SJCRH30 (cell line): ENCODE measurements at places on chromosomes 5 and 9. TPM values are rescaled to one million over a fixed set of nuclear protein-coding genes. Genes with fewer than 3 reads are reported as not detected.

- peak; percentile 59 for DNase-seq
These were observed 101.6 kb upstream of the SSBP2 start for GRCh38 chr5:81852291-81853029.

Gene SLC6A19
- total RNA-seq, result not detected in 2 replicates

DNA sequence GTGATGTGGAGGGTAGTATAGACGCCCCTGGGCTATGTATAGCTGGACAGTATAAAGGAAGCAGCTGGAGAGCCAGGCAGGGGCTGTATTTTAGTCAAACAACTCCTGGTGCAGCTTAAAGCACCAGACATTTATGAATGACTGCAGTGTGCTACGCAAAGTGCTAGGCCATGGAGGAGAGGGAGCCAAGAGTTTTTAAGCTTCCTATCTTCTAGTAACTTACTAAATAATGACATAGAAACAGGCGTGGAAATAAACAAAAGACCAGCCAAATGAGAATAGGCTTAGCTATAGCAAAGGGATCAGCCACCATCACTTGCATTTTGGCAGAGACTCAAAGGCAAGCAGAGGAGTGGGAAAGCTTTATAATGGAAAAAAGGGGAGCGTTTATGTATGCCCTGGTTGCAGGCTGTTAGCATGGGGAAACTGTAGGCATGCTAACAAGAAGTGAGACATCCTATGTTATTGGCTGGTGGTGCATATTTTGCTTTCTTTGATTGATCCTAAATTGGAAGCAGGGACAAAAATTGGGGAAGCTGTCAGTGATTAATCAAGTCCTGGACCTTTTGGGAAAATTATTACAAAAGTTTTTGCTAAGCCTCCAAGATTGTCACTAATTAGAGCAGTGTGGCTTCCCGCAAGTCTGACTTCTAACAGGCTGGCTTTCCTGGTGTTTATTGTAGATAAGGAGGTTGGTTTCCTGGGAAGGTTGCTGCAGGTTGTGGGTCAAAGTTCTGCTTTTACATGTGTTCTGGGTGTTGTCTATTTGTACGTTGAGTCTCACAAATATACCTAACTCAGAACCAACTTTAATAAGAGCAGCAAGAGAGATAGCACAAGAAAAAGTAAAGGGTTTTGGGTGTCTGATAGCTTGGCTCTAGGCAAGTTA is 46.6 kb downstream of the RAB3C start:
- no peak for DNase-seq

GRCh38 chr9:120583958-120584369 is 4.0 kb upstream of the CDK5RAP2 start:
- DNase-seq, result peak; percentile 98

Gene RETREG1
- 0.16 TPM in 1 of 2 replicates, not detected in the other for total RNA-seq

Gene IFNA5
- total RNA-seq, result not detected in 2 replicates

GRCh38 chr9:137286975-137287383 is 9.5 kb downstream of the TOR4A start:
- DNase-seq, result peak; percentile 70

- no peak for DNase-seq
These were observed 235.3 kb downstream of the ZSWIM6 start for GRCh38 chr5:61567337-61567736.

Gene TYRP1
- total RNA-seq, result 0.04 and 0.05 TPM in 2 replicates

Gene PAX5
- 3.0 and 3.4 TPM in 2 replicates for total RNA-seq

Gene FAF2
- total RNA-seq, result 51.7 and 52.5 TPM in 2 replicates

GRCh38 chr9:96062031-96062430 is 186.5 kb downstream of the ERCC6L2 start:
- no peak for DNase-seq

- DNase-seq, result no peak
These were observed 24.9 kb upstream of the SMU1 start for GRCh38 chr9:33101104-33101951.

DNA sequence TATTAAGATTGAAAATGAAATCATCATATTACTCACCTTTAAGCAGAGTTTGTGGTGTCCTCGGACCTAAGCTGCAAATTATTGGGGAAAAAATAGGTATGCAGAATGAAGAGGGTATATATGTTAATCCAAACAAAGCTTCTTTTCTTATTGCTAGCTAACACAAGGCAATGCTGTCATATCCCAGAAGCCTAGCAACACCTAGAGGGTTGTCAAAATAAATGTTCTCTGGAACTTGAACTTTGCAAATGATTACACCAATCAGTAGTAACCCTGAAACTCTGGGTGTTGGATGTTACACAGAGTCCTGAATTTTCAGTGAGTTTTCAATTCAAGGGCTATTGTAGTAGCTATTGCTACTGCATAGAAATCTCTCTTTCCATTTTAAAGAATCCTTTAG is at the start of gene C6:
Gene C6 (minus strand): TSS at position 193 of the 400 bp plus-strand sequence. CDS start 10,302 bp downstream, outside the sequence.
- DNase-seq, result no peak

DNA sequence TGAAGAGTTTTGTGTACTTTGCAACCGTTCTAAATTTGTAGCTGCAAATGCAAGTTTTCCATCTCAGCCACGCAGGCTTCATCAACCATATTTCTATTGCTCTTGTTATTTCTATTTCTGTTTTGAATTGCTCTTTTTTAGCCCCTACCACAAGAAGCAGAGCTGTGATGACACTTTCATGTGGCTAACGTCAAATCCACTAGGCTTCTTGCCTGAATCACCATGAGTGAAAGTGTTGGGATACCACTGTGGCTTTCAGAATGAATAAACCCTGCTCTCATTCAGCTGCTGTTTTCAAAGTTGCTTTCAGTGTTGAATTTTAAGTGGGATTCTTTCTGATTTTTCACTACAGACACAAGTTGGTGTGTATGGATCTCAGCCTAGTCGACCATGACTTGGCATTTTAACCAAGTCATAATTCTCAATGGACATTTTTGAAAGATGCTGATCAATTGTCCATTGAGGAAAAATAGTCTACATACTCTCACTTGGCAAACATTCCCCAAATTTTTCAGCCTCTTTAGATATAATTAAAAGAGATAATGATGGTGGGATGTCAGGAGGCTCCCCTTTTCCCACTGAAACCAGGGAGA is 41.0 kb upstream of the MTAP start:
- DNase-seq, result no peak

DNA sequence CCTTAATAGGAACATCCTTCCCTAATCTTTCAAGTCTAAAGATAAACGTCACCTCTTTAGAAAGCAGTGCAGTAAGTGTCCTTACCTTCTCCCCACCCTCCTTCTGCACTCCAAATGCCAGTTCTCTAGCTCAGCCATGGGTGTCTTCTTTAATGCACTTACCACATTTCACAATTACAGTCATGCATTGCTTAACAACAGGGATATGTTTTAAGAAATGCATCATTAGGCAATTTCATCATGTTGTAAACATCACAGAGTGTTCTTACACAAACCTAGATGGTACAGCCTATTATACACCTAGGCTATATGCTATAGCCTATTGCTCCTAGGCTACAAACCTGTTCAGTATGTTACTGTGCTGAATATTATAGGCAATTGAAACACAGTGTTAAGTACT is 91.2 kb downstream of the RFX3 start:
- DNase-seq, result no peak

Gene ZDHHC11B
- 0.22 TPM in 1 of 2 replicates, not detected in the other for total RNA-seq

DNA sequence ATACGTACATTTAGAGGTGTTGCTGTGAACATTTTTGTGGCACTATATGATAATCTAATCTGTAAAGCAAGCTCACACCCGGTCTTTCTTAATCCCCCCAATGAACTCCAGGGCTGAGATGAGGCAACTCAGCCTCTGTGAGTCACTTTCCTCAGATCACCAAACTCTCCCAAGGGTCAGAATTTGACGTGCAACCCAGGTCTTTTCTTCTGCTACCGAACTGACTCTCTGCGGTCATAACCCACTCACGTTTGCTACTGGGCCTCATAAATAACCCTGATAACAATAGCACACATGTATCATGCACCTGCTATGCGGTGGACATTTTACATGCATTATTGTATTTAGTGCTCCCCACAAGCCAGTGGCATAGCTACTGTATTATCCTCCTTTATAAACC is 153.1 kb downstream of the DROSHA start:
- no peak for DNase-seq

DNA sequence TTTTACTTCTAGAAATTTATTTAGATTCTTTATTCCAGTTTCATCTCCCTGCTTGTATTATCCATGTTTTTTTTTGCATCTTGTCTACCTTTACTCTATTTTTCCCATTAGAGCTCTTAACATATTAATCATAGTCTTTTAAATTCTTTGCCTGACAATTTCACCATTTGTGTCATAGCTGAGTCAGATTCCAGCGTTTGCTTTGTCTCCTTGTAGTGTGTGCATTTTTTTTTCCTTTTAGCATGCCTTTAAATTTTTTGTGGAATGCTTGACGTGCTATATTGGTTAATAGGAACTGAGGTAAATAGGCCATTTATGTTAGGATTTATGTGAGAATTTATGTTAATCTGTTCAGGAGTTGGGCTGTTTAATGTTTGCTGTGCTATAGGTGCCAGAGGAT is 41.8 kb upstream of the NFIL3 start:
- no peak for DNase-seq

DNA sequence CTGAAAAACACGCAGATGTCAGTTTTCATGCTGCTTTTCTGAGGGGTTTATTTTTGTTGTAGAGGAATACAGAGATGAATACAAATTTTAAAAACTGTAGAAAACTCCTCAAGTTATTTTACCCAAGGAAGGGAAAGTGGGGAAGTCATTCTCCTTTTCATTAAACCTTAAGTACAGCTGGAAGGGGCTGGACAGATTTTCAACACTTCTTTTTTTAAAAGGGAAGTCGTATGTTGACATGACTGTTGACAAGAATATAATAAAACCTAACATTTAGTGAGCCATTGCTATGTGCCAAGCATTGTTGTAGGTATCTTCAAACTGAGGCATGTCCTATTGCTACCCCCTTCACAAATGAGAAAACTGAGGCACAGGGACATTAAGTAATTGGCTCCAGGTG is 235.7 kb upstream of the ELL2 start:
- DNase-seq, result no peak

Gene EPB41L4B
- 1.7 and 1.8 TPM in 2 replicates for total RNA-seq

Gene CATSPER3
- not detected in 2 replicates for total RNA-seq

DNA sequence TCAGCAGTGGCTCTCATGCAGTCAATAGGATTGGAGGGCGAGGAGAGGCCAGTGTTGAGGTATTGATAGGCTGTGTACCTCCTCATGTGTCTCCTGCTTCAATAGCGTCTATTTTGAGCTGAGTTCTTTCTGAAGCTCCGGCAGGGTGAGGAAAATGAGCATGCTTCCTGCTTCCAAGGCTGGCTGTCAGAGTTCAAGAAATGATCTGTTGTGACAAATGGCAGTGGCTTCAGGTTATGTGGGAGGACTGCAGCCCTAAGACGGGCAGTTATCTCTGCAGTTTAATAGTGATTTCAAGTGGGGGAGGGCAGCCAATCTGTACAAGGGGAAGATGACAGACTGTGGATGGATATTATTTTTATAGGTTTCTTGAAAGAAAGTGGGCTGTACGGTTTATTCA is 54.0 kb upstream of the CXCL14 start:
- peak; percentile 83 for DNase-seq

- no peak for DNase-seq
These were observed 12.4 kb downstream of the IPPK start for GRCh38 chr9:92657296-92658094.

- no peak for DNase-seq
These were observed 129.2 kb downstream of the GOLPH3 start for GRCh38 chr5:32044939-32045338.
